ENCODE measurements at places on chromosomes 3 and 15.

DNA sequence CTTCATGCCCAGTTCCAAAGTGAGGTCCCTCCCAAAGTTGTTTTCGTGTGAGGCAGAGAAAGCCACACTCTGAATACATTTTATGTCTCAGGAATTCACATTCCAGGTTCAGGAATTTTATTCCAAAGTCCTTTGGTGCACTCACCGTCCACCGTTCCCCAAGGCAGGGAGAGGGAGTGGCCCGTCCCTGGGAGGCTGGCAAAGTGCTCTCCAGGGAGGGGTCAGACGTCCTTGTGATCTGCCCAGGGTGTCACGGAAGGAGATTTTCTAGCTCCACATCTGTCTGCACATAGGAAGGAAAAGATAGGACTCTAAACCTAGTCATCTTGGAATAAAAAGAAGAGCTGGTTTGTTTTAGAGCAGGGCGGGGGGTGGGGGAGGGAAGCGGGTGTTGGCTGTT lies 47.9 kb downstream of the KLF13 start:
- H3K27me3 ChIP-seq = no peaks in the 10 kb centered on the region
- DNase-seq = no peak
- no peak overlapping the region for H3K4me3 ChIP-seq
- H3K4me1 ChIP-seq = peaks cover 29% of the 10 kb centered on the region

- no peak overlapping the region for H3K27ac ChIP-seq
- peaks cover 5% of the 10 kb centered on the region for H3K27me3 ChIP-seq
- H3K4me1 ChIP-seq = peaks cover 41% of the 10 kb centered on the region
- H3K36me3 ChIP-seq = no peaks in the 10 kb centered on the region
- no peak for DNase-seq
Measured at GRCh38 chr15:31477301-31477700, 150.7 kb downstream of the KLF13 start.

- no peak overlapping the region for H3K4me3 ChIP-seq
- H3K27me3 ChIP-seq = peaks cover 39% of the 10 kb centered on the region
- no peaks in the 10 kb centered on the region for H3K4me1 ChIP-seq
- H3K27ac ChIP-seq = no peak overlapping the region
- no peaks in the 10 kb centered on the region for H3K36me3 ChIP-seq
Measured at GRCh38 chr15:78334845-78335244, 5.3 kb upstream of the CRABP1 start.

DNA sequence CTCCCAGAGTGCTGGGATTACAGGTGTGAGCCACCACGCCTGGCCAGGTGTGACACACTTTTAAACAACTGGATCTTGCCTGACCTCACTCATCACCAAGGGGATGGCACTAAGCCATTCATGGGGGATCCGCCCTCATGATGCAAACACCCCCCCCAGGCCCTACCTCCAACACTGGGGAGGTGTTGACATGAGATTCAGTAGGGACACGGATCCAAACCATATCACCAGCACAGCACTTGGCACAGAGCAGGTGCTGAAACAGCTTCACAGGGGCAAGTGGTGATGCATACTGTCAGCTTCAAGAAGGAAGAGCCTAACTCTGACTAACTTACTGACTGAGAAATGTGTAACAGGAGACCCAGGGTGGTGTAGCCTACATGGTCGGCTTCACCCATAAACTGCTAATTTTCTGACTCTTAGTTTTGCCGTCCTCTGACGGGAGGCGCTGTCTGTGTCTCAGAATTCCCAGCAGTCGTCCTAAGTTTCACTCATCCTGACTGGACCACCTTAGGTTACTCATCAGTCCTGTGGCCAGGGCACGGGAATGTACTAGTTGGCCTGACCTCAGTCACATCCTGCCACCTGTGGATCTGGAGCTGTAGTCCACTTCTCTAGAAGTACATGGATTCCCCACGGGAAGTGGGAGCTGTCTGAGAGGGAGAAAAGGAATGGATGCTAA lies 81.9 kb upstream of the PLXNA1 start:
- no peak for DNase-seq
- H3K4me3 ChIP-seq = no peak overlapping the region
- H3K36me3 ChIP-seq = no peaks in the 10 kb centered on the region

All from T-cell (primary cell).